Kidney epithelial cell (primary cell): ENCODE measurements at places on chromosomes 12 and 14. TPM values are rescaled to one million over a fixed set of nuclear protein-coding genes. Genes with fewer than 3 reads are reported as not detected.

DNA sequence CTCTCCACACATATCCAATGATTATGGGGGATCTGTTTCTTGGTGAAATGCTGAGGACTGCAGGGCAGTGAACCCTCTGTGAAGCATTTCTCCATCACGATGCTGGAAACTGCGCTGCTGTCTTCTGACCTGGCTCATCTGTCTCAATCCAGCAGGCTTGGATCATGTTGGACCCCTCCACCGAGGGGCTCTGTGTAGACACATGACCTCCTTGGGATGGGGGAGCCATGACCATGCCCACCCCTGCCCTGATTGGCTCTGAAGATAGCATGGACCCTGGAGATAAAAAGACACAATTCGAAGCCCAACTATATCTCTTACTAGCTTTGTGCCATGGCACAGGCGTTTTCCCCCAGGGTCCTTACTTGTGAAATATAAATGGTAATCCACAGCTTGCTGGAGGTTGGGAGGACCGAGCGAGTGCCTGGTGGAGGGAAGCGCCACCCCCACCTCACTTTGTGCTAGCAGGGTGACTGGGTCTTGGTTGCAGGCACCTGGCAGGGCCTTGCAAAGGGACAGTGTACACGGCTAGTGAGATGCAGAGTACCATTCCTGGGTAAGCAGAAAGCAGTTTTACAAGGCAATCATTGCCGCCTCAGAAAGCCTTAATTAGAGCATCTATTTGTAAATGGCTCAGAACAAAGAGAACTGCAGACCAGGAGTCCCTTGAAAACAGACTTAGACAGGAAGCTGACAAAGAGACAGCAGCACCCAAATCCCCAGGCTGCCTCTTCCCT lies 2.4 kb upstream of the KRT83 start:
- no peak for DNase-seq

GRCh38 chr14:43651896-43652295 lies 855.2 kb downstream of the FSCB start:
- no peak for DNase-seq

- no peak for DNase-seq
Measured at GRCh38 chr12:103399986-103400385, 95.8 kb downstream of the C12orf42 start.

DNA sequence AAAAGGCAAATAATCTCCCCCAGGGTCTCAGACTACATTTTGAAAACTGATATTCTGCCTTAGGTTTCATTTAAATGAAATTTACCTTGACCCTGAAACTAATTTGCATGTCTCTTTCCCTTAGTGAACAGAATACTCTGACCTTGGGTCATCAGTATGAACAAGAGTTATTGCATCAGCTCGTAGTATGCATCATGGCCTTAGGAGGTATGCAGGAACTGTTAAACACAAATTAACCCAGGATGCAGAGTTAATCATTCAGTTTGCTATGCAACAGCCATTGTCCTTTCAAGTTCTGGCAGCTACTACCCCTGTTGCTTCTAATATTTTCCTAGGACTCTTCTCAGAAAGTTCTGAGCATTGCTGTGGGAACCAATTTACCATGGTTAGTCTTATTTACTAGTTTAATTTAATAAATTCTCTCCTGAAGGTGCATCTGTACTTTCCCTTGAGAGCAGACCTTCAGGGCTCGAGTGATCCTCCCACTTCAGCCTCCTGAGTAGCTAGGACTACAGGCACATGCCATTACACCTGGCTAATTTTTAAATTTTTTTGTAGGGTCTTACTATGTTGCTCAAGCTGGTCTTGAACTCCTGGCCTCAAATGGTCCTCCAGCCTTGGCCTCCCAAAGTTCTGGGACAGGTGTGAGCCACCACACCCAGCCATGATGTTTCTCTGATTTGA lies 126.7 kb downstream of the TTC6 start:
- peak; percentile 73 for DNase-seq

Gene BCAT1
- 89.1 and 103 TPM in 2 replicates for total RNA-seq

DNA sequence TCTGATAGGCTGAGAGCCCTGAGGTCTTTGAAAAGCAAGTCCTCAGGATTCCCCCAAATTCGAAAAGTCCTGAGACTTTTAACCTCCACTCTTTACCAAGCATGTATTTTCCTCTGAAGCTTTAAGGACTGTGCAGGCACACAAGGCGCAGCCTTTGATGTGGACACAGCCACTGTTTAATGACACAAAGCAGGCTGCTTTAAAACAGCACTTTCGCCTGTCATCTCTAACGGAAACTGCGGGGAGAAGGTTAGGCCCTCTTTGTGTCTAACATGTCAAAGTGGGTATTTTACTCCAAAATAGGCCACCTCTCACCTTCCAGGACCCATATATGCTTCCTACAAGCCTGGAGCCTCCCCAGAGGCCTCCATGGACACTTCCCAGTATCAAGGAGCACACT lies 159.2 kb downstream of the GCH1 start:
- no peak for DNase-seq

- DNase-seq: no peak
Measured at GRCh38 chr12:52969166-52969795, 20.4 kb downstream of the KRT18 start.

- DNase-seq: no peak
Measured at GRCh38 chr14:66403183-66403582, 83.0 kb upstream of the CCDC196 start.

DNA sequence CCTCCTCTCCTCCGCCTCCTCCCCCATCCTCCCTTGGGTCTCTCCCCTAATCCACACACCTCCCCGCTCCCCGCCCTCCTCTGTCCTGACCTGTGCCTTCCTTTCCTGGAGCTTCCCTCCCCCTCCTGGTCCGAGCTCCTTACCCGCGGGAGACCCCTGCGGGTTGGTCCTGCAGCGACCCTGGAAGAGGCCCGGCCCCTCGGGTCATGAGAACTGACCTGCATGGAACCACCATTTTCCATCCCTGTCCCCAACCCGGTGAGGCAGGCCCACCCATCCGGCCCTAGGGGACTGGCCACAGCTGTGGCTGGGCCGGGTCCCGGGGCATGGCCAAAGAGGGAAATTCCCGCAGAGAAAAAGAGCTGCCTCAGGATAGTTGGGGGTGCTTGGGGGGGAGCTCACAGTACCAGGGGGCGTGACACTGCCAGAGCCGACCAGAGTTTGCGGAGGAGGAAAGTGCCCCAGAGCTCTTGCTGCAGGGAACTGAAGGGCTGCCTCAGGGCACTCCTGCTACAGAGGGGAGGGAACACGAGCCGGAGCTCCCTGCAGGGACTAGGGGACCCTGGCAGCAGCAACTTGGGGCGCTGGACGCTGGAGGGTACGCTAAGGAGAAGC lies 613 bp downstream of the ARHGEF40 start:
- no peak for DNase-seq

DNA sequence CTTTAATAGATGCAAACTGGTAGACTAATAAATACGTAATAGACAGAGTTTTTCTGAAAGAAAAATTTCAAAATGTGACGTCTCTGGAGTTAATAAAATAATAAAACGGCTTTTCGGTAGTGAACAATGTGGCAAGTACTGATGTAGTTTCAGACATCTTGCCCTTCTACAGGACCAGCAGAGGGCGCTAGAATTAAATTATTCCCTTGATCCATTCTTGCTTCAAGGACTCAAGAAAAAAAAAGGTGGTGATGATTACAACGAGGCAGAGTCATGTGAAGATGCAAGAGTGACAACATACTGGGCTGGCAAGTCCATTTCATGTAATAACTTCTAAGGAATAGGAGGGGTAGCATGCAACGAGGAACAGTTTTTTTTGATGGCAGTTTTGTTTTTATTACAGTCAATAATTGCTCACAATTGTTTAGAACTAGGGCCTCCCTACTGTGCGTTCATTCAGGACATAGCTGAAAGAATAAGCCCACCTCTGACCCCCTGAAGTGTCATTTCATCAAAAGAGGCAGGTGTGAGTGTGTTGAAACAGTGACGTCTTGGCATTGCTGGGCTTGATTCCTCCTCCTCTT lies 101.0 kb upstream of the GZMB start:
- peak; percentile 19 for DNase-seq

Gene ARHGEF40
- total RNA-seq: 59.4 and 59.7 TPM in 2 replicates

- DNase-seq: no peak
Measured at GRCh38 chr14:34275078-34275477, 187.0 kb downstream of the SPTSSA start.

DNA sequence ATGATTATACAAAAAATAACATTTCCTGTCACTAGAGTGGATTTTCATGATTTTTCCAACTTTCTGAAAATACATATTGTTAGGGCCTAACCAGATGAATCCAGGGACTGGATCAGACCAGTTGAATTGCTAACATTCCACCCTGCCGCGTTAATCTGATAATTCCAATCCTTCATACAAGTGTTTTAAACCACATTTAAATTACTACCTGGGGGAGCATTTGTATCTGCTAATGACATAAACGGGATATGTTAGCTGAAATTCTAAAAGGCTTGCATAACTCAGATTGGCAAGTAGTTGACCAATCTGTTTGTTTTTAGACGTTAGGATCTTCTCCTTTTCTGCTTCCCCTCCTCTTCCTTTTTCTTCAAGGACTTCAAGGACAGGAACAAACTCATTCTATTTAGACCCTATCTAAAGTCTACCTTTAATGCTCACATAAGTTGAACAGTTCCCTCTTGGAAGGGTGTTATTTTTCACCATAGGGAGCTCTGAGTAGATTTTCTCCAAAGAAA lies 239.0 kb downstream of the ADAMTS20 start:
- no peak for DNase-seq

GRCh38 chr14:74368441-74368840 lies 20.2 kb downstream of the VRTN start:
- DNase-seq: no peak

DNA sequence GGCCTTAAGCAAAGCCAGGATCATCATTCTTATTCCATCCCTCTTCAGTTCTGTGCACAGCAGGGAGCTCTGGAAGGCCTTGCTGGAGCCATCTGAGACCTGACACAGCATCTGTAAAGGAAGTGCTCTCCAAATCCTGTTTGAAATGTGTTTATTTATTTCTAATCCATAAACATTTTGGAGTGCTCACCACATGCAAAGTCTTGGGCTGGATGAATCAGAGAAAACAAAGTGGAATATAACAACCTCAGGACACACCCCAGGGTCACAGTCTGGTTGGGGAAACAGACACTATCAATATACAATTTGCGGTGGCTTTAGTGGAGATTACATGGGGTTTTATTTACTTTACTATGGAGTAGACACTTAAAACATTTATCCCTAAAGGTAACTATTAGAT lies 54.3 kb downstream of the BMP4 start:
- no peak for DNase-seq

DNA sequence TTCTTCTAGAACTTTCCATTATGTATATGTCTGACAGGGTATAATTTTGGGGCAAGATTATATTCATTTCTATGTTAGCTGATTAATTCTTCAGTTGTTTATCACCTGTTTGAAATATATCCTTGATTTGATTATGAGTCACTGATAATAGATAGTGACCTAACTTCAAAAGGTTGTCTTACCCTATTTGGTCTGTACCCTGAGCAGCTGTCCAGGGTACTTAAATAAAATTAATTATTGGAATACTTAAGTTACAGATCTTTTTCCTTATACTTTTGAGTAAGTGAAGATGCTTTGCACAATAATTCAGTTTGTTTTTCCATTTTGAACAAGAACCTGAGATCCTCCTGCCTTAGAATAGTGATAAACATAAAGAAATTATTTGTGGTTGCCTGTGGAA lies 13.2 kb upstream of the NPAS3 start:
- DNase-seq: no peak

DNA sequence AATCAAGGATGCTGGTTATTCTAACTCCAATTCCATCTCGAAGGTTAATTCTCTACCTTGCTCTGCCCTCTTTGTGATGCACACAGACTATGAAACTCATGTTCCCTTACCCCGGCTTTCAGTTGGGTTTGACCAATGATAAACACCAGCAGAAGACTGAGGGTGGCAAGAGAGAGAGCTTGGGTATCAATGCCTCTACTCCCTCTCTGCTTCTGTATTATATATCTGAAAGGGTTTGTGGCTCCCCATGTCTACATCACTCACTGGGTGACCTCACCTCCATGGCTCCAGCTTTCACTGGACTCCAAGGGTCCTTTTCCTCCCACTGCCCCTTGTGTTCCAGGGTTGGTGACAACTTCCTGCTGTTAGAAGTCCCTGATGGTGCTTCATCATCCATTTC lies 659.0 kb upstream of the TBX3 start:
- DNase-seq: no peak

GRCh38 chr12:45400991-45401390 lies 185.1 kb downstream of the ANO6 start:
- DNase-seq: no peak

Gene PTHLH
- 2.1 and 2.7 TPM in 2 replicates for total RNA-seq

Gene LRTM2
- total RNA-seq: not detected in 2 replicates

Gene REM2
- total RNA-seq: 0.48 and 1.2 TPM in 2 replicates

DNA sequence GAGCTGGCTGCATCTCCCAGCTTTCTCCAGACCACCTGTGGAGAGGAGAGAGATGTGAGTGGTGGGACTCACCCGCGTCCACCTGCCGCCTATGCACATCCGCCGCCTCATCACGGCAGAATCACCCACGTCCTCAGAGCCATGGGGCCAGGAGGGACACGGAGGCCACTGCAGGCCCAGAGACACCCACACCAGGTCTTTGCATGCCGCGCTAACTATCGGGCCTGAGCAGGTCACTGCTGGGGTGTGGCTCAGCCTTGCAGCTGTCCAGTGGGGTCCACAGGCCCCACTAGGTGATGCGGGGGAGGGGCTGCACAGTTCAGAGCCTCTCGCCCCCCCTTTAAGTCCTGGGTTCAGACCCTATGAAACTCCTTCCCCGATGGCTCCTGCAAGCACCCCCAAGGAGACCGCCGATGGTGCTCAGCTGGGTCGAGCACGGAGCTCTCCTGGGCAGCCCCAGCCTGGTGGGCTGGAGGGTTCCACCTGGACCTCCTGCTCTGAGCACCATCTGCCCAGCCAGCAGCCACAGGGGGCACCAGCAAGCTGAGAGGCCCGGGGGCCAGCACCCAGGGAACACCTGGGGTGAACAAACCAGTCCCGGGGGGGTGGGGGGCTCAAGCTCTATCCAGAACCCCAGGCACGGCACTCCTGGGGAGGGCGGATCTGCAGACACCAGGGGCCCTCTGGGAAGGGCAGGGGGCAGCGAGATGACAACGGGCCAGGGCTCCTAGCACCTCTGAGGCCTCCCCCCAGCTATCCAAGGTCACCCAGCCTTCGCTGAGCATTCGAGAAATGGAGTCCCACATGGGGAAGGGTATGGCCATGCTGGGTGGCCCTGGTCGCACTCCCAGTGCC lies 34.3 kb downstream of the CCNK start:
- no peak for DNase-seq

DNA sequence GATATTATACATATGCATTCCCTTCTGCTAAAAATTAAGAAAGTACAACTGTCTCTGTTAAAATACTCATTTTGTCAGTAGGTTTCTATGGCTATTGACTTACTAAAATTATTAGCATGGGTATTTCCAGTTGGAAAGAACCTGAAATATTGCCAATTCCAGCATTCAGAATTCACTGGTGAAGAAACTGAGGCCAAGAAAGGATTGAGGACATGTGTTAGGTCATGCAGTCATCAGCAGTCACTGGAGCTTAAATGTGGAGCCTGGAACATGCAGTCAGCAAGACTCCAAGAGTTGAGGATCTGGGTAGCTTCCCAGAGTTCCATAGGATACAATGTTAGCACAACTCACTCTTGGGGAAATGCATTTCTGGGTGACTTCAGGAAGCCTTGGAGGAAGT lies 1335.6 kb downstream of the AACS start:
- no peak for DNase-seq

Gene SRGAP1
- total RNA-seq: 17.5 and 28.9 TPM in 2 replicates
